ENCODE measurements at places on chromosomes 16 and 17.
A peak's percentile ranks its signal among the peaks of the same experiment; 100 is the strongest.

- DNase-seq: no peak
Observed at GRCh38 chr16:50195276-50195675, 42.2 kb downstream of the TENT4B start.

- peak; percentile 82 for DNase-seq
Observed at GRCh38 chr17:27805520-27806146, 5.3 kb upstream of the NOS2 start.

GRCh38 chr17:19596869-19597268 is 51.7 kb upstream of the ALDH3A2 start:
- no peak for DNase-seq

- no peak for DNase-seq
Observed at GRCh38 chr16:75362846-75363245, 70.5 kb downstream of the CFDP1 start.

- peak; percentile 68 for DNase-seq
Observed at GRCh38 chr16:88737298-88738150, 31.2 kb downstream of the CTU2 start.

Data from activated naive CD4-positive, alpha-beta T cell treated with Interleukin-2 at 50 U/mL for 16 hours (primary cell).